Frontal cortex (tissue), 4 donors: ENCODE measurements at places on chromosomes 7 and 10. TPM values are rescaled to one million over a fixed set of nuclear protein-coding genes. Genes with fewer than 3 reads are reported as not detected.

The CRYGN gene
- under 0.01 TPM for total RNA-seq

The BEND7 gene
- 9.8 TPM for total RNA-seq

The SPDYE11 gene
- under 0.01 TPM for total RNA-seq

The SEPTIN7 gene
- total RNA-seq = 271 TPM

The PPIF gene
- total RNA-seq = 5.7 TPM

The YKT6 gene
- 53.0 TPM for total RNA-seq

The HACD1 gene
- total RNA-seq = 18.3 TPM

The FAM20C gene
- total RNA-seq = 19.6 TPM

The ITPRID1 gene
- 1.2 TPM for total RNA-seq

The PITX3 gene
- total RNA-seq = not detected

The FAM25C gene
- total RNA-seq = not detected

The PRKG1 gene
- total RNA-seq = 15.5 TPM

The CNNM2 gene
- total RNA-seq = 5.7 TPM

The KAT6B gene
- total RNA-seq = 189 TPM

The CRHR2 gene
- 0.41 TPM for total RNA-seq

The TSPAN12 gene
- 5.7 TPM for total RNA-seq

The SFRP4 gene
- total RNA-seq = 1.2 TPM

The FRAT1 gene
- 4.9 TPM for total RNA-seq

The PDE1C gene
- total RNA-seq = 19.2 TPM

The SPDYE2B gene
- total RNA-seq = not detected

The AQP1 gene
- total RNA-seq = 0.82 TPM

The PNLIPRP3 gene
- total RNA-seq = not detected

The NFKB2 gene
- 0.41 TPM for total RNA-seq

The PIK3AP1 gene
- 4.5 TPM for total RNA-seq

The PLCE1 gene
- 4.9 TPM for total RNA-seq

The TMEM26 gene
- total RNA-seq = under 0.01 TPM

The SYT15B gene
- not detected for total RNA-seq

The TMEM176B gene
- 2.4 TPM for total RNA-seq

The PNLIPRP1 gene
- not detected for total RNA-seq

The RAPGEF5 gene
- total RNA-seq = 90.9 TPM

The GIMAP5 gene
- total RNA-seq = 3.7 TPM

The ADAM12 gene
- 2.9 TPM for total RNA-seq

The PIP gene
- total RNA-seq = not detected
